ENCODE measurements at places on chromosomes 7 and 10.

DNA sequence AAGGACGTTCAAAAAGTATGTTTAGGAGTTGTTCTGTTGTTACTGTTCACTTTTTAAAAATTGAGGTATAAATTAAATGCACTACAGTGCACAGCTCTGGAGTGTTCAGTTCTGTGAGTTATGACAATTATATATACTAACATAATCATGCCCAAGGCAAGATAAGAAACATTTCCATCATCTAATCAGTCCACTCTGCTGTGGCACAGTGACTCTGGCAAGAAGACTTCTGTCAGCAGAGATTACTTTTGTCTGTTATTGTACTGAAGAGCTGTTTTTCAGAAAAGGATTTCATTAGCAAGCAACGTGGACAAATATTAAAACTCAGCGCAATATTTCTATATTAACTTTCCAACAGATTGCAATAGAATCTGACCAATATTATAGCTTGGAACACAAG lies 32.0 kb downstream of the ICA1 start:
- no peak for DNase-seq

- DNase-seq: no peak
Measured at GRCh38 chr10:35942057-35942456, 300.0 kb upstream of the FZD8 start.

DNA sequence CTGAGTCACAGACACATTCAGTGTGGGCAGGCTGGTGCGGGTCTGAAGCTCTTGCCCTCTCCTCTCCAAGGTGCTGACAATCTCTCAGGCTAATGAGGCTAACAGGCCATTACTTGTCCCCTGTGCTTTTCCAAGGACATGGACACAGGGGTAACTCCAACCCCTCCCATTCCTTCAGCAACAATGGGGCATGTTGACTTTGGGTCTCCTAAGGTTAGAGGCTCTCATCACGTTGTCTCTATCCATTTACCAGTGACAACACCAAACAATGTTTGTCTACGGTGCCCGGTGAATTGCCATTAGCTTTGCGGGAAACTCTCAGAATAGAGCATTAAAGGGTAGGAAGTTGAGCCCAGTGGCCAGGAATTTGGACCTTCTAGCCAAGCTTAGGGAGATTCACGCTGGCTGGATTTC lies 101.6 kb upstream of the TNS3 start:
- no peak for DNase-seq

DNA sequence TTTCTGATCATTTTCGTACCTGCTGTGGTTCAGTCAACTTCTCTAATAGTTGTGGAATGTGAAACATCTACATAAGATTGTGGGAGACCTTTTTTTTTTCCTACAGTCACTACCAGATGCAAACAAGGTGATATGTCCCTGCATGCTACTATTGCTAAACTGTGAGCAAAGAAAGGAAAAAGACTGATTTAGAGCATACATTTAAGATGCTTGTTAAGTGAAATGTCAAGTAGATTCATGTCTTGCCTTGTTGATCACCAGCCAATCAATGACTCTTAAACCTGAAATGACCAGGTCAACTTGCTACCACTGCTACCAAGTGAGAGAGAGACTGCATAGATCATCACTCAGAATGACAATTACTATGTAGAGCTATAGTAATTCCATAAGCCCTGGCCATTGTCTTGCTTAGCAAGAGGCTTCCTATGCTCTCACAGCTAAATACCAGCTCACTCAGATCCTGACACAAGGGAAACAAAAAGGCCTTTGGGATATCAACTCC lies 84.3 kb upstream of the SKAP2 start:
- DNase-seq: no peak

DNA sequence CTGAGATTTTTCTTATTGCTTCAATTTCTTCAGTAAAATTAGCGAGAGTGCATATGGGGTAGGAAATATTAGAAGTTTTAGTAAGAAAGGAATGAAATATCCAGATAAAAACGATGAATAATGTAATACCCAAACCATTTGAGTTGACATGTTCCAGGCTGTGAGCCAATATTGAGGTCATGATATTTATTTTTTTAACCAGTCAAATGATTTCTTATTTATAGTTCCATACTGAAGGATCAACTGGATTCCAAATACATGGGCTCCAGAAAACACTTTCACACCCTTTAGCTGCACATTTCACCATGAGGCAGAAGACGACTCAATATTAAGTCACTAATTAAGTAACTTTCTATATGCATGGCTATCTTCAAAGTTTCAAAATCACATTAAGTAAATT lies 312.5 kb downstream of the PPP1R3A start:
- no peak for DNase-seq

GRCh38 chr7:143362131-143363015 lies at the start of gene FAM131B:
Gene FAM131B (minus strand): TSS chr7:143362713. CDS start chr7:143362603, 110 bp downstream.
- DNase-seq: no peak

DNA sequence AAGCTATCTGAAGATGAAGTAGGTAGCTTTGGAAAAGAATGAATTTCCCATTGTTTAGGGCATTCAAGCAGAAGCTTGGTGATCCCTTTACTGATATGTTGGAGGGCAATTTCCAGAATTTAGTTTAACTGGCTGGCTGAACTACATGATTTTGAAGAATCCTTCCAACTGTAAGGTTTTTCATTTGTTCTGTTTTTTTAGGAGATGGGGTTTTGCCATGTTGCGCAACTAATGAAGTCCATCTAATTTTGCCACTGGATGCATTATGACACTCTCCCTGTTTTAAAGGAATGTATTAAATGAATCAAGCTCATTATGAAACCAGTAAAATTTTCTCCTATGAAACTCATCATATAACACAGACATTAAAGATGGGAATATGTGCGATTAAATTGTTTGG lies 6.1 kb upstream of the DDX50 start:
- no peak for DNase-seq

GRCh38 chr10:130351466-130352290 lies 215.5 kb downstream of the GLRX3 start:
- DNase-seq: no peak

DNA sequence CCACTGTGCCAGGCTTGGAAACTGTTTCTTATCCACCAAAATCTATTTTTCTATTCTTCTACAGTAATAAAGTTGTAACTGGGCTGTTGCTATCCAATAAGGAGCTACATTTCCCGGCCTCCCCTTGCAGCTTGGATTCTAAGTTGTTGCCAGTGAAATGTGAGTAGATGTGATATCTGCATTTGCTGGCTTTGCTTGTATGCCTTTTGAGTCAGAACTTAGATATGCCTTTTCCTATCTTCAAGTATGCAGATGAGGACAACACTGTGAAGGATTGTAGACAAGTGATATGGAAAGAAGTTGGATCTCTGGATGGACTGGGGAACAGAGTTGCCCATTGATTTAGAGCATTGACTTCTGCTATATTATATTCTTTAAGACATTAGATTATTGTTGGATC lies 236.9 kb downstream of the REEP3 start:
- no peak for DNase-seq

GRCh38 chr10:71323407-71323806 lies 4.3 kb downstream of the SLC29A3 start:
- no peak for DNase-seq

- no peak for DNase-seq
Measured at GRCh38 chr10:131532745-131533341, 221.3 kb upstream of the TCERG1L start.

DNA sequence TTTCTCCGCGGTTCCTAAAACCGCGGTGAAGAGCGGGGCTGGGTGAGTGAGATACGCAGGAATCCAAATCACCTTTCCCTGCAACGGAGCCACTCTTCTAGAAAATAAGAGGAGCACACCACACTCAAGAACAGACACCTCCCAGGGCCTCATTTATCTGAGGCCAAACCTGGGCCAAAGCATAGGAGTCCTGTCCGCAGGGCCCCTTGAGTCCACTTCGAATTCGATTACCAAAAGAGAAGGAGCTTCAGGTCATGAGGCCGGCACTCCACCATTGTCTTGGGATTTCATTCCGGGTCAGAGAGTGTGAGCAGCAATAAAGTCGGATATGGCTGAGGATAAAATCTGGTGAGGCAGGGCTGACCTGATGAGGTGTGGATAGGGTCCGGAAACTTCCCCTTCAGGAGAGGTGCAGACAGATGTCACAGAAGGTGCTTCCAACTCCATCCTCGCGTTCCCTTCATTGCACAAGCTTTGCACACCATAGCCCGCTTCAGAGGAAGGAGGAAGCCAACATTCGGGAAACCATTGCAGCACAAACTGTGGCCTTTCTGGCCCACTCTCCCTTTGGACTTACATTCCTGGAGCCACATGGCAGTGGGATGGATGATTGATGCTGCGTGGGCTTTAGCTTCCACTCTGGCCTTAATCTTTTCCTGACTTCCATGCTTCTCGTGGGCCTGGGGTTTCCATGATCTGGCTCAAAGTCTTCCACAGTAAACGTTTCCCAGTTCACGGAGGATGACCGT lies 27.2 kb upstream of the ZNF273 start:
- DNase-seq: no peak

- no peak for DNase-seq
Measured at GRCh38 chr7:30970594-30971094, 6.9 kb downstream of the GHRHR start.

DNA sequence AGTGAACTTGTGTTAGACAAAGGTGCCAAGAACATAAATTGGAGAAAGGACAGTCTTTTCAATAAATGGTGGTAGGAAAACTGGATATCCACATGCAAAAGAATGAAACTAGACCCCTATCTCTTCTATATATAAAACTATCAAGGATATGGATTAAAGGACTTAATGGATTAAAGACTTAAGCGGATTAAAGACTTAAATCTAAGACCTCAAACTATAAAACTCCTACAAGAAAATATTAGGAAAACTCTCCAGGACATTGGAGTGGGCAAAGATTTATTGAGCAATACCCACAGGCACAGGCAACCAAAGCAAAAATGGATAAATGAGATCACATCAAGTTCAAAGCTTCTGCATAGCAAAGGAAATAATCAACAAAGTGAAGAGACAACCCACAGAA lies 242.9 kb upstream of the MEOX2 start:
- no peak for DNase-seq

Data from CMK (cell line).